A549 (cell line): ENCODE measurements at places on chromosomes 5 and 9.

GRCh38 chr5:74289691-74290090 is 350.8 kb downstream of the ENC1 start:
- no peak for DNase-seq

- no peak for DNase-seq
These were observed 10.4 kb downstream of the TNIP1 start for GRCh38 chr5:151070449-151070848.

DNA sequence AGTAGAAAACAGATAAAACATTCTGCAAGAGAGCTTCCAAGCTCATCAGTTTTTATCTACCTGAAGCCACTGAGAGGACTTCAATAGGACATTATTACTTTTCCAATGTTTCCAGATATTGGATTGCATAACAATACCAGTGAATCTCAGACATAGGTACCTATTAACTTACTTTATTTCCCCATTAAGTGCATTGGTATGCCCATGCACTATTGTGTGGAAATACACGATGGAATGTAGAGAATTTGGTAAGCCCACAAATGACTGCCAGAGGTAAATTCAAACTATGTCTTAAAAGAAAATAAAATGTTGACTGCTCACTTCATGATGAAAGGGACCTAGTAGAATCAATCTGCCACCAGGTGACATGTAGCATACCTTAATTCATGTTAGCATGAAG is 48.1 kb upstream of the PRR16 start:
- DNase-seq = no peak

DNA sequence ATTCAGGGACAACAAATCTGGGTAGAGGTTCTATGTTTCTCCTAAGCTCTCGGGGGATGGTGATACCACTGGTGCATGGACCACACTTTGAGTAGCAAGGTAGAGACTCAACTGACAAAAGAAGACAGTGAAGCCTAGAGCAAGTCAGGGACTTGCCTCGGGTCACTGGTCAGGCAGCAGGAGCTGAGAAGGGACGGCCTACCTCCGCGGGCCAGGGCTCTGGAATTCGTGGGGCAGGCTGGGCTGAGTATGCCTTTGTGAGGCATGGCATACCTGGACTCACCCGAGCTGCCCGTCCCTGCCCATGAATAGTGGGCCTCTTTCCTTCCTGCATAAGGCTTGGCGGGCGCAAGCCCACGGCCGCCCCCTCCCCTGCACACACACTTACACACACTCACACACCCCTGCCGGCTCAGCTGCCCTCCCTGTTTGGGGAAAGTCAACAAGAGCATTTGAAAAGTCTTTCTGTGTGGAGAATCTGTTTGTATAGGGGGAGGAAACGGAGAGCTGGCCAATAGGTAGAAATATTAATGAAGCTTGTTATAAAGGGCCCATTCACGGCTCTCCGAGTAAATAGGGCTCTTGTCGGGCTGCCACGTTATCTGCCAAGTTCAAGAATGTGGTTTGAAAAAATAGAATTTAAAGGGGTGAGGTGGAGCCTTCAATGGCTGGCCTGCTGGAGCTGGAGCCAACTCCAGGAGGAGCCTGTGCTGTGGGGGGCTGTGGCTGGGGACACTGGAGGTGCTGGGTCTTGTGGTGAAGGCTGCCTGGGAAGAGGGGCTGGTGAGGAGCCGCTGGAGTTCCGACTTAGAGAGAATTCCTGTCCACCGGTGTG is 19.1 kb upstream of the KIF12 start:
- DNase-seq = no peak

DNA sequence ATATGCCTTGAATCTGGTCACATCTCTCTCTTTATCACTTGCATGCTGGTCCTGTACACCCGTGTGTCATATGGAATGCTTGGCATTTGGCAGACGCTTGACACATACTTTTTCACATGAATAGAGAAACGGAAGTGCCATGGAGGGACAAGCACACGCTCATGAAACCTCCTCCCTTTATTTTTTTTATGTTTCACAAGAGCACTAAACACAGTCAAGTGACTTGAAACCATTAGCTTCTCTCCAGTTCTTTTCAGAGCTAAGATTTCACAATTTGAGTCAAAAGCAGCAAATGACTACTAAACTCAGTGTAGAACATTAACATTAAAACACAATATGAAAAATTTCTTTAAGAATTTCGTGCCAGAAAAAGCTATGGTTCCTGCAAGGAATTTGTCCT is 151.1 kb downstream of the DOCK2 start:
- peak; percentile 32 for DNase-seq

DNA sequence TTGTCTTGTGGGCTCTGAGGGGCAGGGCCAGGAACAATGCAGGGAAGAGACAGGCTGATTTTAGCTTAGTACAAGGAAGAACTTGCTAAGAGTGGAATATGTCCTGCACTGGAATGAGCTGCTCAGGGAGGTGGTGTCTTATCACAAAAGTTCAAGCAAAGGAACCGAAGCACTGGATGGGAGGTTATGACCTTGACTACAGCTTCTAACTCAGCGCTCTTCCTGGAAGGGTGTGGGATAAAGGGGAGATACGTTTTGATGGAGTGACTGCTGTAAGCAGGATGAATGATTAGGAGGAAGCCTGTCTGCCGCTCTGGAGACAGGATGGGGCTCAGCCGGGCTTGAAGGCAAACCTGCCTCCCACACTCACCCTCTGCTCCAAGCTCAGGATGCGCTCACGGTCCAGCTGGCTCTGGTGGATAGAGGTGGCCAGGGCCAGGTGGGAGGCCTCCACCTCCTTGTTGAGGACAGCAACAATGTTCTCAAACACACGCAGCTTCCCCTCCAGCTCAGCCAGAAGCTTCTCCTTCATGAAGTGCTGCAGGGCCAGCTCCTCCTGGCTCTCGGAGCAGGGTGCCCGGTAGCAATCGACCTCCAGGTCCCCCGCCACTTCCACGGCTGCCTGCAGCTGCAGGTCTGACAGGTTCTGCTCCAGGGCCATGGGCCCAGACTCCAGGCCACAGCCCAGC is 13.5 kb downstream of the TRAF1 start:
- DNase-seq = no peak

DNA sequence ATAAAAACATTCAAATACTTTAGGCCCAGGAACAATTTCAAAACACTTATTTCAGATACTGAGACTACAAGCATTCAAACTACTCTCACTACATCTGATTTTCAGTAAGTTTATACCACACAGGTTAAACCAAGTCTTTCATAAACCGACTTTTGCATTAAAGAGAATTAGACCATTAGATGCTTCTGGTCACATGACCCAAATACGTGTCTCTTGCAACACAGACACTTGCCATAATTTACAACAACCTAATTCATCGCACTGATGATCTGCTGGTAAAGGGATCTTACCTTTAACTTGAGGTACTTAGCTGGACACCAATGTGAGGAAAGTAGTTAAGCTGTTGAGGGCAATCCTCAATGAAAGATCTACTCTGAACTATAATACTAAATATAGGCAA is 3.2 kb downstream of the HNRNPH1 start:
- no peak for DNase-seq

DNA sequence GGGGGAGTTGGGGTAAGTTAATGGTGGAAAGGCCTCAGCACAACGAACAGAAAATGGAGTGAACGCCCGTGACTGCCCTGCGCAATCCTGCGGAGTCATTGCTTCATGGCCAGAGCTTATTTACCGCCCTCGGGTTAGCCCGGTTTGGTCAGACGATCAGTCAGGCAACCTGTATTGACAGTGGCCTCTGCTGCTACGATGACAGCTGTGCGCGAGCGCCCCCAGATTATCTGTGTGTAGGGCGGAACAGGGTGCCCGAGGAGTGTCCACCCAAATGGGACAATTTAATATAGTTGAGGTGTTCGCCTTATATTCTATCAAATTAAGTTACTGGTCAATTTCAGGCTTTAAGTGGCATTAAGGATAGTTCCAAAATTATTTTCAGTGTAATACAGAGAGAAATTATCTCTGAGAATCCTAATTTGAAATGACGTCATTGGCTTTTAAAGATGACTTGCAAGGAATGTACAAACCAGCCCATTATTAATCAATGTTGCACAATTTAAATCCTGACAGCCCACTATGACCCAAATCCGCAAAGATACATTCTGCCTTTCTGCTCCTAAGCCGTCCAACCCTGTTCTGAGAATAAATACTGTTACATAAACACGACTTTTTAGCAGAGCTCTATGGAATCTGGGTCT is 879 bp upstream of the UBQLN1 start:
- DNase-seq = peak; percentile 73
